ENCODE measurements at places on chromosomes 12 and 14.

GRCh38 chr14:104983231-104983721, 2.3 kb upstream of the CLBA1 start:
- DNase-seq: no peak

GRCh38 chr12:122208073-122208820, 4.7 kb downstream of the B3GNT4 start:
- DNase-seq: no peak

GRCh38 chr12:46219877-46220655, 48.8 kb downstream of the SLC38A1 start:
- peak; percentile 30 for DNase-seq

- no peak for DNase-seq
Observed at GRCh38 chr14:73620268-73620667, 8.0 kb downstream of the ACOT6 start.

GRCh38 chr12:112546996-112547395, 128.2 kb downstream of the PTPN11 start:
- DNase-seq: no peak

DNA sequence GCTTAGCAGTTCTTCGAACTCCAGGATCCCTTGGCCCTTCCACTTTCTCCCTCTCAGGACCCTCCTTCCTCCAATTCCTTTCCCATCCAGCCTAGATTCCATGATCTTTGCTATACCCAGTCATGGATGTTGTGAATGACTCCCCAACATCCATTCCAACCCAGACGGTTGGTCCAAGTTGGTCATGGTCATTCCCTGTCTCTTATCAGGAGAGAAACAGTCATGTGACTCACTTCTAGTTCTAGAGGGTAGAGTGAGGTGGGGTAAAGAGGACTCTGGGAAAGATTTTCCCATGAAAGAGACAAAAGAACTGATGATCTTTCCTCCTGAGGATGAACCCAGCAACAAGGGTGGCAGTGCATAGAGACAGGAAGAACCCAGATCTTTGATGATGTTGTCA, 9.2 kb upstream of the P2RX7 start:
- no peak for DNase-seq

DNA sequence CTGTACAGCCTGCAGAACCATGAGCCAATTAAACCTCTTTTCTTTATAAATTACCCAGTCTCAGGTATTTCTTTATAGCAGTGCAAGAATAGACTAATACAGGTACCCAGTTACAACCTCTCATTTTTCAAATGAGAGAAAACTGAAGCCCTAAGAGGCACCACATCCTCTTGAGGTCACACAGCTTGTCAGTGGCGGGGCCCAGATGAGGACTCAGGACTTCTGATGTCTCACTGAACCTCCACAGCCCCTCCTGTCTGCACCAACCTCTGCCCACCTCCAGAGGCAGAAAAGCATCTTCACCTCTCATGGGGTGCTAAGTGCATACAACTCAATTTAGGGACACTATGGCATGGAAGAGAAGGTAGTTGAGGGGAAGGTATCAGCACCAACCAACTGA, 120.7 kb downstream of the CRACR2A start:
- no peak for DNase-seq

GRCh38 chr14:63045234-63045611, at the start of gene KCNH5:
TSS of gene KCNH5 (minus strand) at chr14:63045458. CDS start at chr14:63045186, 272 bp downstream.
- DNase-seq: no peak

- no peak for DNase-seq
Observed at GRCh38 chr12:53230108-53230845, 1.7 kb downstream of the RARG start.

GRCh38 chr12:65930114-65930828, 106.0 kb downstream of the HMGA2 start:
- DNase-seq: peak; percentile 96

Measured in HepG2 (cell line).